ENCODE measurements at places on chromosomes 4 and X.

- DNase-seq: no peak
Measured at GRCh38 chrX:155028129-155028528, 1.5 kb downstream of the FUNDC2 start.

- no peak for DNase-seq
Measured at GRCh38 chr4:25449270-25449669, 72.2 kb downstream of the ANAPC4 start.

GRCh38 chrX:86845101-86845500 lies 672.5 kb upstream of the KLHL4 start:
- no peak for DNase-seq

- DNase-seq: no peak
Measured at GRCh38 chrX:18288716-18289115, 65.8 kb downstream of the SCML2 start.

GRCh38 chr4:143252478-143252877 lies 67.8 kb downstream of the USP38 start:
- DNase-seq: no peak
